OCI-LY7 (cell line): ENCODE measurements at places on chromosomes 7 and 10. TPM values are rescaled to one million over a fixed set of nuclear protein-coding genes. Genes with fewer than 3 reads are reported as not detected.

ZP3 gene
- total RNA-seq: 0.48 and 0.57 TPM in 2 replicates

TUBAL3 gene
- total RNA-seq: not detected in 2 replicates

PPP1R3A gene
- total RNA-seq: not detected in 2 replicates

NYAP1 gene
- total RNA-seq: 0.10 and 0.50 TPM in 2 replicates

ITGA8 gene
- not detected in 2 replicates for total RNA-seq

SPAM1 gene
- total RNA-seq: not detected in 2 replicates

TMEM270 gene
- not detected in 2 replicates for total RNA-seq

ANKRD1 gene
- total RNA-seq: not detected in 2 replicates

CFAP46 gene
- not detected in 2 replicates for total RNA-seq

CALY gene
- total RNA-seq: not detected in 2 replicates

PTF1A gene
- not detected in 2 replicates for total RNA-seq

METTL27 gene
- total RNA-seq: 2.1 and 2.3 TPM in 2 replicates

USP54 gene
- total RNA-seq: 16.4 and 17.6 TPM in 2 replicates

EGR2 gene
- 0.19 and 0.30 TPM in 2 replicates for total RNA-seq

LRRC18 gene
- total RNA-seq: not detected in 2 replicates

CFTR gene
- total RNA-seq: not detected in 2 replicates

SYNPO2L gene
- total RNA-seq: not detected in 2 replicates

HPS1 gene
- total RNA-seq: 64.0 and 68.7 TPM in 2 replicates

BAG3 gene
- total RNA-seq: 2.4 and 2.6 TPM in 2 replicates

EPO gene
- not detected in 2 replicates for total RNA-seq

PLA2G12B gene
- total RNA-seq: not detected in 2 replicates

DENND2A gene
- 0.13 TPM in 1 of 2 replicates, not detected in the other for total RNA-seq

KLF14 gene
- not detected in 2 replicates for total RNA-seq

CTAGE15 gene
- not detected in 2 replicates for total RNA-seq

CALN1 gene
- not detected in 2 replicates for total RNA-seq

CALD1 gene
- 0.49 TPM in 1 of 2 replicates, not detected in the other for total RNA-seq

CDK14 gene
- 107 and 111 TPM in 2 replicates for total RNA-seq

LLCFC1 gene
- not detected in 2 replicates for total RNA-seq

NUTM2D gene
- 1.3 and 2.5 TPM in 2 replicates for total RNA-seq

AS3MT gene
- total RNA-seq: not detected in 2 replicates

CEP41 gene
- 35.4 and 41.1 TPM in 2 replicates for total RNA-seq

LRMDA gene
- total RNA-seq: not detected in 2 replicates

FRAT1 gene
- 12.2 and 12.4 TPM in 2 replicates for total RNA-seq

ELAPOR2 gene
- 8.6 and 13.2 TPM in 2 replicates for total RNA-seq

TRIL gene
- total RNA-seq: not detected in 2 replicates

AHR gene
- not detected in 2 replicates for total RNA-seq

CYP3A4 gene
- not detected in 2 replicates for total RNA-seq

OR2A12 gene
- not detected in 2 replicates for total RNA-seq

PON3 gene
- total RNA-seq: not detected in 2 replicates
